ENCODE measurements at places on chromosomes 3 and 15. TPM values are rescaled to one million over a fixed set of nuclear protein-coding genes. Genes with fewer than 3 reads are reported as not detected.

DNA sequence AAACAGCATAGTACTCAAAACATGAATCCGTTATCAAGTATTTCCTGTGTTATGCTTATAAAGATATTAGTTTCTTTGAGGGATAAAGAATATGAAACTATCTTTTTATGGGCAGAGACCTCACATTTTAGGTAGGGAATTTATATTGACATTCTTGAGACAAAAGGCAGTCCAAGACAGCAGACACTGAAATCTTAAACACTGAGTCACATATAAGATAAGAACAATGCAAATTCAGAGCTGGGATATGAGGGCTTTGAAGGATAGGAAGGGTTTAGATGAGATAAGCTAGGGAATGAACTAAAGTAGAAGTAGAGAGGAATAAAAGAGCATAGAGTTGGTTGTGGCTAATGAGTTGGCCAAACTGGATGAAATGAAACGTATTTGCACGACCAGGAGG is 58.4 kb downstream of the ASTE1 start:
- H3K4me1 ChIP-seq: peaks cover 5% of the 10 kb centered on the region
- DNase-seq: no peak
- no peaks in the 10 kb centered on the region for H3K27me3 ChIP-seq
- H3K4me3 ChIP-seq: no peak overlapping the region
- H3K27ac ChIP-seq: peak overlapping the region; percentile 82
- H3K36me3 ChIP-seq: peaks cover 28% of the 10 kb centered on the region

- DNase-seq: no peak
- peaks cover 9% of the 10 kb centered on the region for H3K36me3 ChIP-seq
- H3K4me3 ChIP-seq: no peak overlapping the region
- peaks cover 4% of the 10 kb centered on the region for H3K4me1 ChIP-seq
- no peak overlapping the region for H3K27ac ChIP-seq
- H3K27me3 ChIP-seq: no peaks in the 10 kb centered on the region
Observed at GRCh38 chr3:133944181-133944580, 48.5 kb upstream of the RAB6B start.

DNA sequence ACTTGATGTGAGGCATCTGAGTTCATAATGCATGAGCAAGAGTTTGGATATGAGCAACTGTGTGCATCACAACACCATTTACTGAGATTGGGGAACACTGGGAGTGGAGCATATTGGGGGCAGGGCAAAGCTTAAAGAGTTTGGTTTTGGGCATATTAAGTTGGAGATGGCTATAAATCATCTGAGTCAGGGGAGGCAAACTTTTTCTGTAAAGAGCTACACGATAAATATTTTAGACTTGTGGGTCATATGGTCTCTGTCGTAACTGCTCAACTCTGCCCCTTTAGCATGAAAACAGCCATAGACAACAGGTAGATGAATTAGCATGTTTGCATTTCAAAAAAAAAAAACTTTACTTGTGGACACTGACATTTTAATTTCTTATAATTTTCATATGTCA is 20.0 kb downstream of the ENTPD3 start:
- H3K27ac ChIP-seq: no peak overlapping the region
- H3K4me3 ChIP-seq: no peak overlapping the region
- H3K27me3 ChIP-seq: no peaks in the 10 kb centered on the region
- H3K4me1 ChIP-seq: no peaks in the 10 kb centered on the region

The TTBK2 gene
- total RNA-seq: 19.5 TPM

The LMCD1 gene
- 26.1 TPM for total RNA-seq

- H3K4me1 ChIP-seq: peaks cover 2% of the 10 kb centered on the region
- no peak overlapping the region for H3K4me3 ChIP-seq
- DNase-seq: no peak
- H3K36me3 ChIP-seq: no peaks in the 10 kb centered on the region
- H3K27me3 ChIP-seq: no peaks in the 10 kb centered on the region
- H3K27ac ChIP-seq: no peak overlapping the region
Observed at GRCh38 chr3:31230425-31231223, 302.1 kb upstream of the STT3B start.

DNA sequence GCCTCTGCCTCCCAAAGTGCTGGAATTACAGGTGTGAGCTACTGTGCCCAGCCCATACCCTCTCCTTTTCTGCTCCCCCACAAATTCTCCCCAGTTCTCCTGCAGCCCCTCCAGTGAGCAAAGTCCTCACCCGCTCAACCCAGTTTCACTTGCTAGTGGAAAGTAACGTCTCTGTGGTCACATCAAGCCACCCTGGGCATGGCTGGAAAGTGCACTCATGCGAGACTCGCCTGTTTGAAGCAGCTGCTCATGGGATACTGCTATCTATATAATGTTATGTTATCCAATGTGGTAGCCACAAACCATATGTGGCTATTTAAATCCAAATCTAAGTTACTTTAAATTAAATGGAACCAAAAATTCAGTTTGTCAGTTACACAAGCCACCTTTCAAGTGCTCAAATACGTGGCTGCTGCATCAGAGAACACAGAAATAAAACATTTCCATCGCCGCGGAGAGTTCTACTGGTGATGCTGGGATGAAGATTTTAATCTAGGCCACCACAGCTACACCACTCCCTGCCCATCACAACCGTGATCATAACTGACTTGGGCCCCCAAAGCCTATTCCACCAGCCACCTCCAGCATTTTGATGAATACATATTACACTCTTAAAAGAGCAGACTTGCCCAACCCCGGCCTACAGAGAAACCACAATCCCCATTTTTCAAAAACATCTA is 119.4 kb downstream of the LIPC start:
- DNase-seq: no peak
- H3K4me1 ChIP-seq: peaks cover 14% of the 10 kb centered on the region

GRCh38 chr15:33506781-33507296 is 196.1 kb downstream of the RYR3 start:
- no peak for DNase-seq
- H3K4me1 ChIP-seq: peaks cover 6% of the 10 kb centered on the region
- no peak overlapping the region for H3K27ac ChIP-seq
- H3K4me3 ChIP-seq: no peak overlapping the region

GRCh38 chr3:168047190-168047795 is 48.4 kb downstream of the GOLIM4 start:
- no peak overlapping the region for H3K27ac ChIP-seq
- peaks cover 10% of the 10 kb centered on the region for H3K36me3 ChIP-seq
- no peak for DNase-seq
- H3K27me3 ChIP-seq: no peaks in the 10 kb centered on the region
- H3K4me3 ChIP-seq: no peak overlapping the region

DNA sequence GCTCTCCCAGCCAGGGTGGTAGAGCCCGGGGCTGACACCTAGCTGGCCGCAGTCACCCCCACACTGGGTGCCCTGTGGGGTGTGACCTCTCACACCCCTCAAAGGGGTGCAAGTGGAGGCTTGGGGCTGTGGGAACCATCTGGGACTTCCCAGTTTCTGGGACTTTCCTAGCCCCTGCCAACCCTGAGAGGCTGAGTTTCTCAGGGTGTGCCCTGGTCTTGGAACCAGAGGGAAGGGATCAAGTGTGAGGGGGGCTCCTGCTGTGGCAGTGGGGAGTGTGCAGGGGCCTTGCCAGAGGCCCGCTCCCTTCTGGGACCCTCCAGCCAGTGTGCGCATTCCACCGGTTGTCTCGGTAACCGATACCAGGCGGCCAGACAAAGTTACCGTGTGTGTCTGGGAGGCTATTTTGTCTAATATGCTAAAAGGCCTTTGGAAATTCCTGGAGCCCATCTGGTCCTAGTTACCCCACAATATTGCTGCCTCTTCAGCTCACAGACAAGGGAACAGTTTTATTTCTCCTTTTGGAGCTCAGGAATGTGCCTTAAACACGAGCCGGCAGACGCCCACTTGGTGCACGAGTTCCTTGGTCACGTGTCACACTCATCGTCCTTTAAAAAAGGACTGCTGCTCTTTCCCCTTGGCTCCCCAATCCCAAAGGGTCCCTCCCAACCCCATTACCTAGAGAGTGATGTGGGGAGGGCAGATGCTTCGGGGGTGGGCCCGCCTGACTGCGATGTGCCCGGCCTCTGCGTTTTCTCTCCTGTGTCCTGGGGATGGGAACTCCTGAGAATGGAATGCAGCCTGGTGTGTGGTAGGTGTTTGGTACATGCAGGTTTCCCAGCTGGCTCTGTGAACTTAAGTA is 33.2 kb downstream of the HDAC11 start:
- H3K36me3 ChIP-seq: no peaks in the 10 kb centered on the region
- H3K4me1 ChIP-seq: no peaks in the 10 kb centered on the region
- H3K4me3 ChIP-seq: no peak overlapping the region
- no peak overlapping the region for H3K27ac ChIP-seq
- H3K27me3 ChIP-seq: peaks cover 4% of the 10 kb centered on the region

DNA sequence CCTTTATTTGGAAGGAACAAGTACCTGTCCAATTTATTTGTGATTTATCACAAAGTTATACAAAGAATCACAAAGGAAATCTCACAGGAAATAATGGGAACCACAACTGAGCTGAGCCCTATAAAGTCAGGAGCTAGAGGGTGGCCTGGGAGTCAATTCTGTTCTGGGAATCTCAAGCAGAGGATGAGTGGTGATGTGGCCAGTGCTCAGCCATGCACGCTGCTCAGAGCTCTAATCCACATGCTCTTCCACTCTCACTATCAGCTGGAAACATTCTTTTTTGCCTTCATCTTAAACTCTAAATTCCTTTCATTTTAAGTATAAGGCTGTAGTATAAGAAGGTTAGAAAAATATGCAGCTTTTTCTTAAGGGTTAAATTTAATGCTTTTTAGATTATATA is 36.6 kb downstream of the UACA start:
- H3K36me3 ChIP-seq: no peaks in the 10 kb centered on the region
- H3K4me3 ChIP-seq: no peak overlapping the region
- H3K27me3 ChIP-seq: no peaks in the 10 kb centered on the region
- DNase-seq: no peak

- DNase-seq: no peak
- H3K4me3 ChIP-seq: no peak overlapping the region
- no peaks in the 10 kb centered on the region for H3K27me3 ChIP-seq
- H3K4me1 ChIP-seq: no peaks in the 10 kb centered on the region
- no peak overlapping the region for H3K27ac ChIP-seq
Observed at GRCh38 chr3:12681089-12681942, 17.4 kb upstream of the RAF1 start.
